Forelimb muscle (tissue), 1 donor: ENCODE measurements at places on chromosomes 13 and 19. TPM values are rescaled to one million over a fixed set of nuclear protein-coding genes. Genes with fewer than 3 reads are reported as not detected.

TBCB gene
- 80.0 TPM for polyA plus RNA-seq

NHLRC3 gene
- 36.3 TPM for polyA plus RNA-seq

PSG1 gene
- polyA plus RNA-seq = 0.28 TPM

SLC10A2 gene
- polyA plus RNA-seq = not detected

PEAK3 gene
- polyA plus RNA-seq = 0.05 TPM
